ENCODE measurements at places on chromosomes 7 and 10. TPM values are rescaled to one million over a fixed set of nuclear protein-coding genes. Genes with fewer than 3 reads are reported as not detected.

DNA sequence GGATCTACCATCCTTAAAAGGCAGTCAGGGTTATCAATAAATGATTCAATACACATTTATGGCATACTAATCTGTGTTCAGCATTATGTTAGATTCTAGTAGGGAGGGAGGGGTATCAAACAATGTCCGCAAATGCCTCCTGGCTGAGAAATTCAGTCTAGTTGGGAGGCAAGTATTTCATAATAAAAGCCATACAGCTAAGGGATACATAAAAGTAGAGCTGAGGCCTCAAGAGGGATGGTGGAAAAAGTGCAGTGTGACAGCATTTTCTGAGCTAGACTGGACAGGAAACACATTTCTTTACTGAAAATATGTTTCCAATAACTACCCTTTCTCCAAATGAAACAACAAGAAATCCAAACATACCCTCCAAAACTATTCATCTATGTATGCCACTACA, 152.8 kb upstream of the LRRN3 start:
- no peak for DNase-seq

The GTF2IRD2 gene
- total RNA-seq: 8.3 TPM

The C7orf33 gene
- total RNA-seq: not detected

DNA sequence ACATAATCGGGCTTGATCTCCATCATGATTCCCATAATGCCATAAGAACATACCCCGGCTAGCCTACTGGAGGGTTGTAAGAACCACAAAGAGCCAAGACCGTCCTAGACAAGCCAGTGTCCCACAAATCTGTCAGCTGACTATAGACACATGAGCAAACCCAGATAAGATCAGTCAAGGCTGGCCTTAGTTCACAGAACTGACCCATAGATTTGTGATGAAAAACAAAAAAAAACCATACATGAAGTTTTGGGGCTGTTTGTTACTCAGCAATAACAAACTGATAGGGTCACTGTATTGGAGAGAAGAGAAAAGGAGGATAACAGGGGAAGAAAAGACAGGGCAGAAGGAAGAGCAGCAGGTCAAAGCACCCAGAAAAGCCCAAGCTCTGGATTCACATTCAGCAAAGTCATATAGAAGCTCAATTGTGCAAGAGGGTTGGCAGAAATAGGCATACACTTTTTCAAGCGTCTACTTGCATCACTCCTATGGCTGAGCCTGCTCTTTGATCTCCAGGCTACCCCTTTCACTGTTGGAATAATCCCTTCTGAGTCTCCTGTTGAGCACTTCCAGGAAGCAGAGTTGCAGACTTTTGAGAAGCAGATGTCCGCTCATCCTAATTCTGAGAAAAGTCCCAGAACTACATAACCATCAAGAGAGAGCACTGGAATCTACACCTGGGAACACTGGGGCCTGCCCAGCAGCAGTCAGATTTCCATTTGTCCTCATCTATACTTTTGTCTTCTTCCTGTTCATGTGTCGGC, 122.0 kb upstream of the HABP2 start:
- no peak for DNase-seq

- DNase-seq: no peak
These were observed 9.6 kb downstream of the EMX2 start for GRCh38 chr10:117552156-117552631.

DNA sequence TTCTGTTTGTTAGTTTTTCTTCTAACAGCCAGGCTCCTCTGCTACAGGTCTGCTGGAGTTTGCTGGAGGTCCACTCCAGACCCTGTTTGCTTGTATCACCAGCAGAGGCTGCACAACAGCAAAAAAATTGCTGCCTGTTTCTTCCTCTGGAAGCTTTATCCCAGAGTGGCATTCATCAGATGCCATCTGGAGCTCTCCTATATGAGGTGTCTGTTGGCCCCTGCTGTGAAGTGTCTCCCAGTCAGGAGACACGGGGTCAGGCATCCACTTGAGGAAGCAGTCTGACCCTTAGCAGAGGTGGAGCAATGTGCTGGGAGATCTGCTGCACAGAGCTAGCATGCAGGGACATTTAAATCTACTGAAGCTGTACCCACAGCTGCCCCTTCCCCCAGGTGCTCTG, 26.7 kb upstream of the CROT start:
- DNase-seq: no peak

- no peak for DNase-seq
These were observed 152.8 kb downstream of the SGMS1 start for GRCh38 chr10:50470798-50471582.

GRCh38 chr10:10584161-10584560, 433.5 kb upstream of the CELF2 start:
- no peak for DNase-seq

The TCAF2 gene
- 15.2 TPM for total RNA-seq

GRCh38 chr7:4733936-4734528, 41.4 kb upstream of the AP5Z1 start:
- peak; percentile 64 for DNase-seq

- DNase-seq: no peak
These were observed 142.6 kb upstream of the KAT6B start for GRCh38 chr10:74683621-74684364.

DNA sequence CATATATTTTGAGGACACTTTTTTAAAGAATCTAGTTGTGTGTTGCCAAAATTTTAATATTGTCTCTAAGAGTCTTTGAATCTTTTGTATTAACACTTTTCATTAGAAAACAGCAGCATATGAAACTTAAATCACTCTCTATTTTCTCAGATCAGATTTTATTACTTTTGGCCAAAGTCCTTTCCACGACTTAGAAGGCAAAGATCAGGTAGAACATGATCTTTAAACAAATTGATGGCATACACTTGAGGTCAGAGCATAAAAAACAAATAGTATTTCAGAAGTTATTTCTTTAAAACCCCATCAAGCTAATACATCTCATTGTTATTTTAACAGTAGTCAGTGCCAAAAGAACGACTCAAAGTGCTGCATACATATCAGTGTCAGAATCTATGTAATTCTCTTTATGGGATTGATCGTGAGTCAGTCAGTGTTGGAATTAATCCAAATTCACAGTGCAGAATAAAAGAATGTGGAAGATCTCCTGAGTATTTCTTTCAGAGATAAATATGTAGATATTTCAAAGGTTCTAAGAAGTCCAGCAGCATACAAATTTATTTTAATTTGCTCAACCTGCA, 9.6 kb upstream of the AGMO start:
- no peak for DNase-seq

The SLC18A3 gene
- not detected for total RNA-seq

GRCh38 chr7:107661865-107662379, 1.3 kb downstream of the SLC26A4 start:
- DNase-seq: no peak

DNA sequence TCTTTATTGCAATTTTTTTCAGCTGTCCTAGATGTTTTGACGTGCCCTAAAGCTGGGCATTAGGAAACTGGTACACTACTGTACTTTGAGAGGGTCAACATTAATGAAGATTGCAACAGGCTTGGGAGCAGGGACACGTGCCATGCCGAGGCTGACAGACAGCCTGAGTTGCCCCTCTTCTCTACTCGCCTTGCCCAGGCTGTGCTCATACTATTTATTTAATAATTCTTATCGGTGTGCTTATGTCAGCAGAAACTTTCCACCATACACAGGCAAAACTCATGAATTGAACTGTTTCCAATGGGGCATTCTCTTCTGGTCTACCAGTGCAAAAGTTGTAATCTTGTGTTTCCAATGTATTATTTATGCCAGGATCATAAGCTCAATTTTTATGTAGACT, 24.4 kb downstream of the C7orf57 start:
- no peak for DNase-seq

DNA sequence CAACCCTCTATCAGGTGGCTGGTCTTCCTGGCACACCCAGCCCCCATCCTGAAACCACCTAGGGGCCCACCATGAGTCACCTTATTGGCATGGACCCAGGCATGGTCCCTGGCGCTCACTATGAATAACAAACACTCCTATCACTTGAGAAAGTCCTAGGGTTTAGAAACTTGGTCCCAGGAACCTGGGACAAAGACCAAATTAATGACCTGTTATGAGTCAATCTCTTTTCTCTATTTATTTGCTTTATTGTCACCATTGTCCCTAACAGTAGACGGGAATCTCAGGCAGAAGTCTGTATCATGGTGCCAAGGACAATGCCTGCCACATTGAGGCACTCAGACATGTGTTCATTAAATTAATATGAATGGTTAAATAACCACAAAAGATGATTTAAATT, 599.6 kb upstream of the C7orf33 start:
- DNase-seq: no peak

The TFR2 gene
- 13.1 TPM for total RNA-seq

The CPA4 gene
- not detected for total RNA-seq

GRCh38 chr7:101731502-101732084, 85.8 kb upstream of the CUX1 start:
- no peak for DNase-seq

- DNase-seq: no peak
These were observed 23.5 kb downstream of the CNOT4 start for GRCh38 chr7:135486261-135486920.

GRCh38 chr7:143375298-143376034, 5.7 kb upstream of the ZYX start:
- peak; percentile 69 for DNase-seq

GRCh38 chr7:135670179-135670578, 7.9 kb downstream of the STMP1 start:
- no peak for DNase-seq

The TUBAL3 gene
- not detected for total RNA-seq

GRCh38 chr7:16051561-16052255, 365.2 kb upstream of the MEOX2 start:
- no peak for DNase-seq

GRCh38 chr7:155789001-155789725, 23.1 kb downstream of the SHH start:
- no peak for DNase-seq

The OR9A2 gene
- not detected for total RNA-seq

DNA sequence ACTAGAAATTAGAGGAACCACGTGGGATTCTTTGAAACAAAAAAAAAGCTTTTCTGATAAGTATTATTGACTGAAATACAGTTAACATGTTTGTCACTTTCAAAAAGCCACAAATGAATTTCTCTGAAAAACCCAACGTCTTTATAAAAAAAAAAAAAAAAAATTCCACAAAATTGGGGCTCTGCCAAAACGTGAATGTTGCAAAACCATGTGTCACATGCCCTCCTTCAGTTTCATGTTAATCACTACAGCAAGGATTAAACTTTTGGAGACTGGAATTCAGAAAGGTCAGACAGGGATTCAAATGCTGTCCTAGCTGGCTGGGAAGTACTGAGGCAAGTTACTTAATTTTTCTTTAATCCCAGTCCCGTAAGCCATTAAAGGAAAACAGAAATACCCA, 278.0 kb upstream of the KLF14 start:
- DNase-seq: no peak

The CLRN3 gene
- total RNA-seq: not detected

GRCh38 chr10:77873536-77874380, 52.8 kb downstream of the DLG5 start:
- DNase-seq: peak; percentile 76

The INPP5F gene
- 15.9 TPM for total RNA-seq

The ZNF804B gene
- total RNA-seq: not detected

DNA sequence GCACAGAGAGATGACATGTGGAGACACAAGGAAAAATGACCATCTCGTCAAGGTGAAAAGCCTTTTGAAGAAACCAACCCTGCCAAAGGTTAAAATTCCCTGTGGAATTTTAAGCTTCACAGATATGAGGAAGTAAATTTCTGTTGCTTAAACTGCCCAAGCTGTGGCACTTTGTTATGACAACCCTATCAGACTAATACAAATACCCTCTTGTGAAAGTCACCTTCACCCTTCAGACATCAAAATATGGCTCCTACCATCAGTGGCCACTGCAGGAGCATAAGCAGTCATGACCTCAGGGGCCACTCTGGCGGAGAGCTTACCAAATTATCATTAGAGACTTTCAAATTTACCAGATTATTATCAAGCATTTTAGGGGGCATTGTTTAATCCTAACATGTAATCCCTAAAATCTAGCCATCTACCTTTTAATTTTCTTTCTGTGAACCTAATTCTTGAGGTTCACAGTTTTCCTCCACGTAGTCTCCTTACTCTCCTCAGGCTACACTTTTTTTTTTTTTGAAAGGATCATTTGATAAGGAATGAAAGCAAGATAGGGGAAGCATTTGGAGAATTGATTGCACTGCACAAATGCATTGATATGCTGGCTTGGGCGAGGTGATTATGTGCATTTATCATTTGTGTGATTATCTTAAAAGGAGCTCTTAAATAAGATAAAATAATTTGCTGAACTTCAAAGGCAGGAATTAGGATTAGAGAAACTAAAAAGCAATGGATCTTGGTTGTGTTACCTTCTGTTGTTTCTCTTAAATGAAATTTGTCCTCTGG, 90.3 kb downstream of the TMEM168 start:
- no peak for DNase-seq

- no peak for DNase-seq
These were observed 2.7 kb upstream of the LIPF start for GRCh38 chr10:88661577-88661976.

The MINDY3 gene
- 16.5 TPM for total RNA-seq

The CLEC5A gene
- total RNA-seq: not detected

The BMPER gene
- not detected for total RNA-seq

The FAM24B gene
- 11.0 TPM for total RNA-seq

DNA sequence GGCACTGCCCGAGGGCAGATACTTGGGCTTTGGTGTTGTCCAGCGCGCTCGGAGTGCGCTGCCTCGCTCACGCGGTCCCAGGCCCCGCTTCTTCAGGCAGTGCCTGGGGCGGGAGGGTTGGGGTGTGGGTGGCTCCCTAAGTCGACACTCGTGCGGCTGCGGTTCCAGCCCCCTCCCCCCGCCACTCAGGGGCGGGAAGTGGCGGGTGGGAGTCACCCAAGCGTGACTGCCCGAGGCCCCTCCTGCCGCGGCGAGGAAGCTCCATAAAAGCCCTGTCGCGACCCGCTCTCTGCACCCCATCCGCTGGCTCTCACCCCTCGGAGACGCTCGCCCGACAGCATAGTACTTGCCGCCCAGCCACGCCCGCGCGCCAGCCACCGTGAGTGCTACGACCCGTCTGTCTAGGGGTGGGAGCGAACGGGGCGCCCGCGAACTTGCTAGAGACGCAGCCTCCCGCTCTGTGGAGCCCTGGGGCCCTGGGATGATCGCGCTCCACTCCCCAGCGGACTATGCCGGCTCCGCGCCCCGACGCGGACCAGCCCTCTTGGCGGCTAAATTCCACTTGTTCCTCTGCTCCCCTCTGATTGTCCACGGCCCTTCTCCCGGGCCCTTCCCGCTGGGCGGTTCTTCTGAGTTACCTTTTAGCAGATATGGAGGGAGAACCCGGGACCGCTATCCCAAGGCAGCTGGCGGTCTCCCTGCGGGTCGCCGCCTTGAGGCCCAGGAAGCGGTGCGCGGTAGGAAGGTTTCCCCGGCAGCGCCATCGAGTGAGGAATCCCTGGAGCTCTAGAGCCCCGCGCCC, at the start of gene NPY:
TSS of gene NPY (plus strand) at position 294 of the 802 bp plus-strand sequence. CDS start 1,051 bp downstream, outside the sequence.
- DNase-seq: peak; percentile 28

- no peak for DNase-seq
These were observed 28.3 kb upstream of the PIK3CG start for GRCh38 chr7:106836816-106837215.

The DPP6 gene
- total RNA-seq: not detected

DNA sequence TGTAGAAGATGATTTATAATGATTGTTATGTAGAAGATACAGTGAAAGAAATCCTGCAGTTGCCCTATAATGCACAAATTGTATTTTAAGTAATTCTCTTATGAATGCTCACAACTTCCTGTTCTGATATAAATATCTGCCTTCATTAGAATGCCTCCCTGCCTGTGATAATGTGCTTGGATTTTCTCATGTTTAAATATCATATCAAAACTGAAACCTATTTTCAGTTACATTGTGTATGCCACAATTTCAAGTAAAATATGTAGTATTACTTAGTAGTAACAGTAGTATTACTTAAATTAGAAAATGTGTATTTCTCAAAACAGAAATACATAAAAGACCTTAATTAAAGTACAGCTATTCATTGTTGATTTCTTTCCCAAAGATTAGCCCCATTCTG, 41.1 kb upstream of the TFEC start:
- DNase-seq: no peak
